Smooth muscle cell of the umbilical artery (primary cell): ENCODE measurements at places on chromosomes 13 and 19. TPM values are rescaled to one million over a fixed set of nuclear protein-coding genes. Genes with fewer than 3 reads are reported as not detected.

B3GNT8 gene
- total RNA-seq, result 0.30 and 0.88 TPM in 2 replicates

NOTCH3 gene
- total RNA-seq, result 31.2 and 57.9 TPM in 2 replicates

CFD gene
- total RNA-seq, result 1.7 and 3.6 TPM in 2 replicates

KLK12 gene
- total RNA-seq, result not detected in 2 replicates

CYP2A7 gene
- total RNA-seq, result not detected in 2 replicates

FOXA3 gene
- total RNA-seq, result not detected in 2 replicates

TEX29 gene
- total RNA-seq, result 0.30 TPM in 1 of 2 replicates, not detected in the other

NLRP7 gene
- total RNA-seq, result not detected in 2 replicates

MAB21L1 gene
- 0.05 and 0.59 TPM in 2 replicates for total RNA-seq

SELENOV gene
- total RNA-seq, result not detected in 2 replicates

CYP4F8 gene
- not detected in 2 replicates for total RNA-seq

ZNF492 gene
- total RNA-seq, result under 0.01 and 0.60 TPM in 2 replicates

FUT3 gene
- not detected in 2 replicates for total RNA-seq

TMEM147 gene
- 61.2 and 100 TPM in 2 replicates for total RNA-seq

PCDH9 gene
- 2.6 and 3.6 TPM in 2 replicates for total RNA-seq

SEMA6B gene
- 0.23 and 0.30 TPM in 2 replicates for total RNA-seq

C19orf33 gene
- total RNA-seq, result not detected in 2 replicates

SIGLEC6 gene
- total RNA-seq, result not detected in 2 replicates

LGALS4 gene
- total RNA-seq, result not detected in 2 replicates

MBD3L2 gene
- total RNA-seq, result not detected in 2 replicates

CDKN2D gene
- 6.8 and 8.7 TPM in 2 replicates for total RNA-seq

CLC gene
- not detected in 2 replicates for total RNA-seq

PSG7 gene
- not detected in 2 replicates for total RNA-seq

MPHOSPH8 gene
- 19.3 and 22.8 TPM in 2 replicates for total RNA-seq

FCAR gene
- total RNA-seq, result not detected in 2 replicates

ANKLE1 gene
- 0.51 and 0.59 TPM in 2 replicates for total RNA-seq

TMEM238 gene
- total RNA-seq, result 0.30 and 0.32 TPM in 2 replicates

BRSK1 gene
- 6.5 and 16.4 TPM in 2 replicates for total RNA-seq

DACH1 gene
- under 0.01 TPM in 1 of 2 replicates, not detected in the other for total RNA-seq

IL27RA gene
- 4.5 and 14.1 TPM in 2 replicates for total RNA-seq

ZNF180 gene
- 5.6 and 9.2 TPM in 2 replicates for total RNA-seq
